ENCODE measurements at places on chromosomes 3 and 15. TPM values are rescaled to one million over a fixed set of nuclear protein-coding genes. Genes with fewer than 3 reads are reported as not detected.

Gene USP19
- total RNA-seq, result 49.6 TPM

DNA sequence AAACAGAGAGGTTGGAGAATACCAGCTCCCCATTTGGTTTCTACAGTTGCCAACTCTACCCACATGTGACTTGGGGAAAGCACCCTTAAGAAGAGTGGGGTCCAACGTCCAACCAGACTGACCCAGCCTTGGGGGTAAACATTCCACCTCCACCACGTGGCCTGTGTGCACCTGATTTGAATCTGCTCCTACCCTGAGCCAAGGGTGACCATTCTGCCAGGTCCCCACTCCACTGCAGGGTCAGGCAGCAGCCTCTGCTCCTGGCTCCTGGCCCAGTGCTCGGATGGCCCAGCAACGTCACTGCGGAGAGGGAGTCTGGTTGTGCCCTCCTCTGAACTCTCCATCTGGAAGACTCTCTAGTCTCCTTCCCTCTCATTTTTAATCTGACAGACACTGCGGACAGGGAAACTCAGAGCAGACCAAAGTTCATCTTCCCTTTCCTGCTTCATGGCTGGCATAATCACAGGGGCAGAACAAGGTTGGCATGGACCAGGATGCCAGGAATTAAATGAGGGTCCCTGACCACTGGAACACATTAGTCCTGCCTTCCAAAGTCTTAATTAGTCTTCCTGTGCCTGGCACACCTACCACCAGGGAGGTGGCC is 29.4 kb downstream of the FHIT start:
- peak; percentile 45 for DNase-seq

DNA sequence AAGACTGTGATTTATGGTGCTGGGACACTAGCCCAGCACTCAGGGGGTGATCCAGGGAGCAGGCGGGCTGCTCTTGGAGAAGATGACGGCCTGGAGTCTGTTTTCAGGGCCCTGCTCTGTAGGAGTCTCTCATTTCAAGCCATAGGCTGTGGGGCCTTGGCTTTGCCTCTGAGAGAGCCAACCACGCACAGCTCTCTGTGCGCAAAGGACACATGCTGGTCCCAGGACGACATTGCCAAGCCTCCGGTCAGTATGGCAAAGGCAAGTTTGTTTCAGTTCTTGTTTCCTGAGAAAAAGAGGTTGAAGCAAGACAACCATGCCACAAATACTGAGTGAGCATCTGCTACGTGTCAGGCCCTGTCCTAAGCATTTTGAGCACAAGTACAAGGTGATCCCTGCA is 197.1 kb downstream of the EPHB1 start:
- no peak for DNase-seq

Gene NANOGP8
- total RNA-seq, result 1.2 TPM

GRCh38 chr3:149227591-149228268 is 6.1 kb upstream of the CP start:
- DNase-seq, result peak; percentile 31

- DNase-seq, result no peak
Measured at GRCh38 chr3:4222574-4223175, 80.5 kb upstream of the SETMAR start.

DNA sequence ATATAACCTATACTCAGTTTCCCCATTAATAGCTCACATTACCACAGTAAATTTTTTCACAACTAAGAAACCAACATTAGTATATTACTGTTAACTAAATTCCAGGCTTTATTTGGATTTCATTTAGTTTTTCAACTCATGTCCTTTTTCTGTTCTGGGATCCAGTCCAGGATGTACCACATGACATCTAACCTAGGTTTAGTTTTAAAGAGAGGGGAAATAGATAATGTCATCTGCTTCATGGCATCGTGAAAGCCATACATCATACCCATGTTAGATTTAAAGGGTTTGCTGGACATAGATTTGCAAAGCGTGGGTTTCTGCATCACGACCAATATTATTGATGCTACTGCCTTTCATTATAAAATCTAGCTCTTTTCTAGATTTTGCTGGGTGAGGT is 33.2 kb upstream of the RPP14 start:
- no peak for DNase-seq
